ENCODE measurements at places on chromosomes 5 and 9.

- DNase-seq, result no peak
These were observed 514.2 kb upstream of the ACO1 start for GRCh38 chr9:31870276-31870675.

DNA sequence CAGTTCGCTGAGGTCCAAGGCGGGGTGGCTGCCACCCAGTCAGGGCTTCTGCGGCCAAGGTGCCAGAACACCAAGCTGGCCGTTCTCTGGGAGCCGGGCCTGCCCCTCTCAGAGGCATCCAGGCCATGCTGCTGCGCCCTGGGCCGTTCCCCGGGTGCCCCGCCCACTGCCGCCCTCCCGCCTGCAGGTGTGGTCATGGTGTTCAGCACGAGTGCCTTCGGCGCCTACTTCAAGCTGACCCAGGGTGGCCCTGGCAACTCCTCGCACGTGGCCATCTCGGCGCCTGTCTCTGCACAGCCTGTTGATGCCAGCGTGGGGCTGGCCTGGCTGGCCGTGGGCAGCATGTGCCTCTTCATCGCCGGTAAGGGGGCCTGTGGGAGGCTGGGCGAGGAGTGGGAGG is 7.7 kb downstream of the SLC2A8 start:
- DNase-seq, result no peak

DNA sequence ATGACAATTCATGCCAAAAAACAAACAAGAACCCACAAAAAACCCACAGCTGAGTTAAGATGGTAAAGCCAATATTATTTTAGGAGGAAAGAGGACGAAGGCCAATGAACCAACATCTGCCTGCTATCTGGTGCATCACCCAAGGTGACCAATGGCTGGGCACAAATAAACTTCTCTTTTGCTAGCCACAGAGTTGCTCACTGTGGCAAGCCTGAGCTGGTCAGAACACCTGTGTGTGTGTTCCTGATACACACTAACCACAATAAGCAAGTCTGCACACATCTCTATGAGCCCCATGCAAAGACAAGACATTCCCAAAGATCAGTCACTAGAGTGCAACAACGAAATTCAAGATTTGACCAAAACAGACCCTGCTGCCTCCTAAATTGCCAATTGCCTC is 63.1 kb downstream of the RNF38 start:
- no peak for DNase-seq

DNA sequence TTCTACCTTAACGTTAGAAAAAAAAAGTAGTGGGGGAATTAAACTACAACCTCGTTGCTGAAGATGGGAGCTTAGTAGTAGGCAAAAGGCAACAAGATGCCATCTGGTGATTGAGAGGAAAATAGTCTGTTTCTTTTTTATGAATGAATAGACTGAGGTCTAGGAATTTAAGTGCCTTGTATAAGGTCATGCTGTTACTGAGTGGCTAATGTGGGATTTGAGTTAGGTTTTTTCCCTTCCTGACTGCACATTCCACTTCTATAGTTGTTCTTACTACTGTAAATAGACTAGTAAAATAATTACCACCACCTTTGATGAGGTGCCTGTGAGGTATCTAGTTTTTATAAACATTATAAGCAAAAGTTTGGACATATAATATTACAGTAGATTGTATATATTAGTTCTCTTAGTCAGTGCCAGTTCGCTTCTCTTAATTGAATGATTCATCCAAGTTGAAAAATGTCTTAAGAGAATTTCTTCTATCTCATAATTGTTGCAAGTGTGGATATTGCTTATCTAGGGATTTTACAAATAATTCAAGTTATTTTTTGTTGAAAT is 19.1 kb downstream of the FSD1L start:
- no peak for DNase-seq

- DNase-seq, result no peak
These were observed 648.5 kb downstream of the MTRR start for GRCh38 chr5:8517456-8517855.

GRCh38 chr9:98971168-98971914 is 27.6 kb downstream of the COL15A1 start:
- no peak for DNase-seq

DNA sequence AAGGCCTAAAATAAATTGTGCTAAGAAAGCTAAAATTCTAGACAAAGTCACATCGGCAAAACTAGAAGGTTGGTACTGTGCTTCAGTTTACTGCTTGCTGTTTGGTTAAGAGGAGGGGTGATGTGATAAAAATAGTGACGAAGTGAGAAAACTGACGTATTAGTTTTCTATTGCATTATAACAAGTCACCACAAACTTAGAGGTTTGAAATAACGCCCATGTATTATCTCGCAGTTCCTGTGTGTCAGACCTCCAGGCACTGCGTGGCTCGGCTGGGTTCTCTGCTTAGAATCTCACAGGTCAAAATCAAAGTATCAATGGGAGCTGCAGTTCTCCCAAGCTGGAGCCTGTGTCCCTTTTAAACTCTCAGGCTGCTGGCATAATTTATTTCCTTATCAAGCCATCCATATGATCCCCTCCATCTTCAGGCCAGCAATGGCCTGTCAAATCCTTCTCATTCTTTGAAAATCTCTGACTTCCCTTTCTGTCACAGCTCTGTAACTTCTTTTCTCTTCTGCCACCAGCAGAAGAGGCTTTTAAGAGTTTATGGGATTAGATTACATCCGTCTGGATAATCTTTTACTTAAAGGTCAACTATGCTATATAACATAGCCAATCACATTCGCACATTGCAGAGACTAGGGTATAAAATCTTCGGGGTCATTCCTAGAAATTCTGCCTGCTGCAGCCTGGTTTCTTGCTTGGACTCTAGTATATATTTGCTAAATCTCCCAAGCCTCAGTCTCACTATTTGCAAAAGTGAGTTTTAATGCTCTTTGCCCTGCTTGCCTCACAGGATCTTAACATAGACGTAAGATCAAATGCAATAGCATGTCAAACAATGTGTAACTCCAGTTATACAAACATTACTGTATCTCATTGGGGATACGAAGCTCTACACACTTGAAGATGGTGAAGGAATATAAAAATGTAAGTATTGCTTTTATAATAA is 104.0 kb upstream of the CDKN2B start:
- no peak for DNase-seq

GRCh38 chr5:136906545-136906944 is 541.2 kb upstream of the TRPC7 start:
- DNase-seq, result no peak

DNA sequence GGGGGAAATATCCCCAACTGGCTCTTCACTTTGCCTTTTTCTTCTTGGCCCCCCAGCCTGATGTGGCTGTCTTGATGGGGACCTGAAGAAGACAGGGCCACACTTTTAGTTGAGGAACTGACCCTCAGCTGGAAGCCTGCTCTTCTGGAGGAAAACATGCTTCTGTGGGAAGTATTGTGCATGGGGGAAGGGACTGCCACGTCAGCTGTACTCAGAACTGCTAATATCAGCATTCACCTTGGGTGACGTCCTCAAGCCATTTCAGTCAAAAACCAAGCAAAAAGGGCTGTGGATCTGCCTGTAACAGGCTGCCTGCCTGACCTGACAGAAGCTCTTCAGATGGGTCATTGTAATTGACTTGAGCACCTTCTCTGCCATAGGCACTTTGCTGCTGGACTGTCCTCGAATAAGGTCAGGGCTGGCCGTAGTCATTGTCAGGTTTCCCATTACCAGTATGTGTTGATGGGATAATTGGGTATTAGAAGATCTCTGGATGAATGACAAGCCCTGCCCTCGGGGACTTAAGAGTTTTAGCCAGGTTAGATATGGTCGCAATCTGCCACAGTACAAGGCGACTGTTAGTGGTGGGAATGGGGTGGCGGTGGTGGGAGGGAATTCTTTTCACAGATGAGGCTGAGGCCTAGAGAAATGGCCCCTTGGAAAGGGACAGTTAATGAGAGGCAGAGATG is 10.4 kb downstream of the RAI14 start:
- no peak for DNase-seq

DNA sequence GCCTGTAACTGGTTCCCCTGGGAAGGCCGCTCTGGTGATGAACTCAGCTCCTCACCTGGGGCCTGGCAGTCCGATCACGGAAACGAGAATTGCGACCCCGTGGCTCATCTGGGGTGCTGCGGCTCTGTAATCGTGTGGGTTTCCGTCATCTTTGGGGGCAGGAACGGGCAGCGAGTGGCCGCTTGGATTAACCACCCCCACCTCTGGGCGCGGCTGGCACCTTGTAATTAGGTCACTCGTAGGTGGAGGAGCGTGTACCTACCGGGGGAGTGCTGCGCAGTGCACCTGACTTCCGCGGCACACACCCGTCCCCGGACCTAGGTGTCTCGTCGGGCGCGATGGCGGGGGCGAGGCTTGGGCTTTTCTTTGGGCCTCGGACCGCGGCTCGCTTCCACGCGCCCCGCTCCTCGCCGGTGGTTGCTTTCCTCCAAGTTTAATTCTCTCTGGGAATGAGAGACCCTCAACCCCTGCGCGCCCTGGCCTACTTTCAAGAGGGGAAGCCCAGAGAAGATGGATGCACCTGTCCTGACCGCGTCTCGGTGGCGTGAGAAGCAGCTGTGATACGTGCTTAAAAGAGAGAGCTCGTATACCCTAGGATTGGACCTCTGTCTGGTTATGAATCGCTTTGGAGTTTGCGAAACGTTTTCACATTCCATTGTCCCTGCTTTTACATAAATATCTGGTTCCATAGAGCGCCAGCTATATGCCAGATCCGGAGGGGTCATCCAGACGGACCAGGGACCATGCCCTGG is 744 bp upstream of the PPP2CA start:
- peak; percentile 55 for DNase-seq

- DNase-seq, result no peak
These were observed 1135.9 kb upstream of the WWC1 start for GRCh38 chr5:167155387-167156005.

DNA sequence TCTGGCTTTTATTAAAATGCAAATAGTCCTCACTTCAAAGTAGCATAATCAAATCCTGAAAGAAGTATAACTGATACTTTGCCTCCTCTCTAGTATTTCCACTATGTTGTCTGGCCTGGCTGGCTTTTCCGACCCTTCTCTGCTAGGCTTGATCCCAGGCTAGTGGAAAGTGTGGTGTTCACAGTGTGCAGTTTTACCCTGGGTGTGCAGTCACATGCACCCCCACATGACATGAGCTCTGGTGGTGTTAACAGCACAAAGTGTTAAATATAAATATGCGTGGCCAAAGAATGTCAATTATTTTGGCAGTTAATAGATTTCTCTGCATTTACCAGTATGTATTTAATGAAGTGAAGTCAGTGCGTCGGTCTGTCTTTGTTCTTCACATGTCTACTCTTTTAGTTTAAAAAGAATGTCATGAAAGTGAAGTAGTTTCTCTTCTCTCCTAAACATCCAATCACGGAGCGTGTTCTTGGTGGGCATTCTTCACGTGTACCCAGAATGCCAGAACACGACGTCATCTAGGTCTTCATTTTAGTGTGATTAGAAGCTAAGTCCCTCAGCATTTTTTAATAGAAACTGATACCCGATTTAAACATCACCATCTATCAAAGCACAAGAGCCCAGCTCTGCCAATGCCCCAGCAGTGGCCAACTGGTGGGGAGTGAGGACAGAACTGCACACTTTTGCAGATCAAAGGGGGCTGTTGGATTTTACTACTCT is 286.4 kb downstream of the FANCC start:
- DNase-seq, result no peak

DNA sequence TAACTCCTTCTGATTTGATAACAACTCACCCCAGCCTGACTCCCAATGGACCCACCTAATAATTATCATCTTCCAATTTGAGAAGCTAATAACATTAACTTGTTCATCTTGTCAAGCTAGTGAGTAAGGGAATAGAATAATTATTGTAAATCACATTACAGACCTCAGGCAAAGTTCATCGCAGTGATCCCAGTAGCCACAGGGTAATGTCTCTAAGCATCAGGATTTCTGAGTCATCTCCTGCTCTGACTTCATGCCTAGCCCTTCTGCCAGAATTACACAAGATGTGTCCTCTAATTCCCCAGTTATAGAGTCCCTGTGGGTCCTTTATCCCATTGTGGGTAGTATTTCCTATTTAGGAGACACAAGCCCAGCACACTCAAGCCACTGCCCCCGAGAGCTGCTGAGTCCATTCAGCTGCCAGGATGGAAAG is 365.7 kb downstream of the DEPDC1B start:
- DNase-seq, result no peak

DNA sequence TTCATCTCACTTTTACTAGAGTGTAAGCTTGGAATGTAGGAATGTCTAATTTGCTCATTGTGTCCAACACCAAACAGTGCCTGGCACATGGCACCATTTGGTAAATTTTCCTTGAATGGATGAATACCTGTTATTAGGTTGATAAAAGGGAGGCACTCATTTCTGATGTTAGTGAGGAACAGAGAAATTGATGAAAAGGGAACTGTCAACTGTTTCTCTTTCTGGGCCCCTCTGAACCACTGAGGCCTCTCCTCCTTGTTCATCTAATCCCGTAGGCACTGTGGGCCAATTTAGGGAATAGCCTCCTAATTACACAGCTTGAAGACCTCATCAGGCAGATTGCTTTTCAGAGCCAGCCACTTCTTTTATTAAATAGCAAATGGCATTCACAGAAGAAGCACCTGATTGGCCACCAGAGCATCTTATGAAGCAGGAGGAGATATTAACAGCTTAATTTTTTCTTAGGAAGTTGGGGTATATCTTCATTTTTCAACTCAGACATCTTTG is 22.6 kb downstream of the MRRF start:
- no peak for DNase-seq

GRCh38 chr5:9094582-9094981 is 451.3 kb downstream of the SEMA5A start:
- DNase-seq, result no peak

DNA sequence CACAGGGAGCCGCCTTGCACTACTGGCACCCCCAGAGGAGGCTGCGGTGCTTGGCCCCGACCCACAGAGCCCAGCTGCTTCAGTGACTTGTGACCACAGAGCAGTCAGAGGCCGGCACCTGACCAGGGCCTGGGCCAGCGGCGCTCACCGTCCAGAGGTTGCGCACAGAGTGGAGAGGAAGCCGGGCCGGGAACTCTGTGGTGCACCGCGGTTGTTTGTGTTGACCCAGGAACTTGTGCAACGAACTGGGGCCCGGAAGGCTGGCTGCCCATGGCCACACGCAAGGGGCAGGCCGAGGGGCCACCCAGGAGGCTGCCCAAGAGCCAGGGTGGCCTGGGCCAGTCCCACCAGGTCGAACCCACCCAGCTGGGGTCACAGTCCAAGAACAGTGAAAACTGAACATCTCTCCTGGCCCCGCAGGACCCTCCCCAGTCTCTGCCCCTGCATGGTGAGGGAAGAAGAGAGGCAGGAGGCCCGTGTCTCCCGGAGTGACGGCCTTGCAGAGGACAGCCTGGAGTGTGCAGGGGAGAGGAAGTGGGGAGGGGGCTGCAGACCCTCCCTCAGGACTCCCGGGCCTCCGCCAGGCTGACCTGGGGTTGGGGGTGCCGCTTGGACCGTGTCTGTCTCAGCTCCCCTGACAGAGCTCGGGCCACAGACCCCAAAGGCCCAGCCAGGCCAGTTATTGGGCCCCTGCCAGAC is 42.8 kb upstream of the EGFL7 start:
- no peak for DNase-seq

- no peak for DNase-seq
These were observed 3.9 kb downstream of the FBXW5 start for GRCh38 chr9:136940526-136941230.

GRCh38 chr5:157449011-157449723 is 10.8 kb upstream of the NIPAL4 start:
- DNase-seq, result no peak

GRCh38 chr9:76215066-76215465 is 179.2 kb downstream of the RFK start:
- no peak for DNase-seq

- DNase-seq, result no peak
These were observed 61.8 kb upstream of the PLEKHG4B start for GRCh38 chr5:30131-30530.

- DNase-seq, result no peak
These were observed 802 bp downstream of the ITGA2 start for GRCh38 chr5:52989781-52990527.

GRCh38 chr5:108276187-108277050 is 105.5 kb downstream of the FBXL17 start:
- no peak for DNase-seq

All from activated CD8-positive, alpha-beta memory T cell treated with anti-CD3 and anti-CD28 coated beads for 1 hour (primary cell).